ENCODE measurements at places on chromosomes 4 and X.

DNA sequence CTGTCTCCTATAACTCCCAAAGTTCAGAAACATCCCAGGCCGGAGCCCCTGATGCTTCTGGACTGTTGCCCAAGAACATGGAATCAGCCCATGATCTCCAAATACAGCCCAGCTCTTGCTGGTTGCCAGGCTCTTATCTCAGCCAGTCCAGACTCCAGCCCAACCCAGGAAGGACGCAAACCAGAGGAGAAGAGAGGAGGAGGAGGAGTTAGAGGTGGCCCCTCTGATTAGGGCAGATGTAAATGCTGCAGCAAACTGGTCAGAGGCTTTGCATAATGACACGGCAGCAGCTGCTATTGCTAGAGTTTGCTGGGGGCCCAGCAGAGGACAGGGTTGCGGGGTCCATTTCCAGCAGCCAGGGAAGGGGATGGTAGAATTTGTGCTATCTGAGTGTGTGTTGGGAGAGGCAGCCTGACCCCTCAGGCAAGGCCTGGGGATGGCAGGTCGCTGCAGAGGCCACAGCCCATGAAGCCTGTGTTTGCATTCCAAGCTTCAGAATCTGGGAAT, 4.2 kb upstream of the OTUD5 start:
- no peak for DNase-seq

DNA sequence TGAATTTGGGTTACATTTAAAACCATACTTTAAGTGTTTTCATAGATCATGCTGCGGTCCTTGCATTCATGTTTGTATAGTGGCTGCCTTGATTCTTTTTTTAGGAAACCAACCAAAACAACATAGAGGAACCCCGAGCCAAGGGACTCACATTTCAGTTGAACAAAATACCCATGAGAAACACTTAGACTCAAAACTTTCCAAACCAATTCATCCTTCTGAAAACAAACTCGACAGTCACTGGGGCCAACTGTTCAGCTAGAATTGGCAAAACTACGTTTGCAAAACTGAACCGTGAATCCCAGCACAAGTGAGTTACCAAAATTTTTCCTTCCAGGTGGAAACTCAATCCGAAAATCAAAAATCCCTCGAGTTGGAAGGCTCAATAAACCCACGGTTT, 1.4 kb downstream of the ADGRA3 start:
- no peak for DNase-seq

DNA sequence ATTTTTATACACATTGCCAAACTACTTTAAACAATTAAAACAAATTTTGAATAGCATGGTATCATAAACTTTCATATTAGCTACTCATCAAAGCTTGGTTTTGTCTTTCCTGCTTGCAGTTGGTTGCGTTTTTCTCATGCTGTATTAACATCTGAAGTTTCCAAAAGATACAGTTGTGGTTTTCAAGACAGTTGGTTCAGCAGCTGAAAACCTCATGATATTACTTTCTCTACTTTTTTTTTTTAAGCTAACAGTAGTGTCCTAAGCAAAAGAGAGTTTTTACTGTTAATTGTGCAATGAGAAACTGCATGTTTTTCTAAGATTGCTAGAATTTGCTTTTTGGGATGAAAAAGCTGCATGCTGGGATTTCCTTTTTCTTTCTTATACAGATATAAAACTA, 15.2 kb downstream of the RUFY3 start:
- no peak for DNase-seq

DNA sequence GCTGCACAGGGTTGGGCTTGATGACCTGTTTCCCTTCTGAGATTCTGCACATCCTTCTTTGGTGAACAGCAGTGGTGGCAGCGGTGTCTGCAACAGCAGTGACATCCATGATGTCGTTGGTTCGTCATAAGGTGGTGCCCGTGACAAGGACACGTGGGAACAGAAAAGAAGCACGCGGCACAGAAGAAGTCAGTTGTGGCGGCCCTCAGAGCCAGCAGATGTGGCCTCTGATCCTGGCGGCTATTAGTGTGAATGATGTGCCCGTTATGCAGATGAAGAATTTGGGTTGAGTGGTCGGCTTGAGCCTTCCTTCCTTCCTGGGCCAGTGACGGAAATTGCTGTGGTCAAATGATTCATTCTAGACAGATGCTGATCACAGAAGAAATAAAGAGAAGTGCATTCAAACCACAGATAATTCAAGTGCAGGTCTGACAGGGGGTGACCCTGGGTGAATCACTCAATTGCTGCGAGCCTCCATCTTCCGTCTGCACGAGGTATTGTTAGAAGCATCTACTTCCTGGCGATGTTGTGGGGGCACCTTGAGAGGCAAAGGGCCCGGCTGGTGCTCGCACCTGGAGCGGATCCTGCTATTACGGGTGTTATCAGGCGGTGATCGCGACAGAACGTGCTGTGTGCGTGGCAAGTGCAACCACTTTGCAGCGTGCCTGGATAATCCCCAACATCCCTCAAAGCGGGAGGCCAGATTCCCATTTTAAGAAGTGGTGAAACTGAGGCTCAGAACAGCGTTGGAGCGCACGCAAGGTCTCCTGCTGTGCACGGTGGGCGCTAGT, 215.2 kb upstream of the PSAPL1 start:
- peak; percentile 80 for DNase-seq

GRCh38 chr4:3683744-3684421, 82.3 kb upstream of the ADRA2C start:
- DNase-seq, result no peak

DNA sequence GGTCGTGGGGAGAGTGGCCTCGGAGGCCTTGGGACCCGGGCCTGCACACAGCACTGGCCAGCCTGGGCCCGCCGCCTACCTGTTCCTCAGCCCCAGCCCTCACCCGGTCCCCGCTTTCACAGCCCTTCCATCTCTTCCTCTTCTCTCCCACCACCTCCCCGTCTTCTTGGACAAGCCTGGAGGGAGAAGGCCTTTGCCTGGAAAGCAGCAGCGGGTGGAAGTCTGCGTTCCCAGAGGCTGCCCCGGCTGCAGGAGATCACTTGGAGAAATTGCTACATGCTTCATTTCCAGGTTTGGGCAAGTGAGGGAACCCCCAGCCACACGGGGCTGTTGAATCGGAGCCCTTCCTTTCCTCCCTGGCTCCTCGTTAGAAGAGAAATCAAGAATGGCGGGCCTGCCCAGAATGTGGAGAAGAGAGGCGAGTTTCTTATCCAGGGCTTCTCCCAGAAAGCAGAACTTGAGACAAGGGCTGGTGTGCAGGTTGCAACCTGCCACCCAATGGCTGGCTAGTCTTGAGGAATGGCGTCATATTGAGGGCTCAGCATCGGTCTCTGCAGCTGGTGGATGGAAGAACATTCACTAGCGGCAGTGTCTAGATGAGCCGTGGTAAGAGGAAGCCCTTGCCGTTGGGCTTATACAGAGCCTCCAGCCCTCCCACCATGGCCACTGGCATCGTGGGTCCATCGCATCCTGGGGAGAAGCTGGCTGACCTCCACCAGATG, 1.2 kb upstream of the PDZD4 start:
- DNase-seq, result no peak

DNA sequence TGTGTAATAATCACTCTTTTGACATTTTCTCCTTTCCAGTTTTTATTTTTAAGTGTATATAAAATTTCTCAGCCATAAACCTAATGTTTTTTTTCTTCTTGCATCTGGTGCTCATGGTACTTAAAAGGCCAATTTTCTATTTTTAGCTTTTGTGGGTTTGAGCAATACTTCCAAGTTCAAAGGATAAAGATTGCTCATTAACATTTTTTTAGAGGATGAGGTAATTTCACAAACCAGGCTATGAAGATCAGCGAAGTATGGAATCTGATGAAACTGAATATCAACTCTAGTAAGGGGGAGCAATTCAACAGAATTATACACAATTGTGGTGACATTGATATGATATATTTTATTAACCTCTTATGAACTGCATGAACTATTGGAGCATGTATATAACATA, 25.8 kb upstream of the KLHL34 start:
- DNase-seq, result no peak

GRCh38 chrX:12891915-12892506, 14.4 kb upstream of the TLR8 start:
- DNase-seq, result no peak

GRCh38 chr4:100430451-100430850, 87.4 kb downstream of the EMCN start:
- DNase-seq, result no peak

- no peak for DNase-seq
These were observed 75.7 kb downstream of the ANKRD50 start for GRCh38 chr4:124636788-124637187.

GRCh38 chr4:3308691-3309090, 15.9 kb downstream of the RGS12 start:
- DNase-seq, result no peak

DNA sequence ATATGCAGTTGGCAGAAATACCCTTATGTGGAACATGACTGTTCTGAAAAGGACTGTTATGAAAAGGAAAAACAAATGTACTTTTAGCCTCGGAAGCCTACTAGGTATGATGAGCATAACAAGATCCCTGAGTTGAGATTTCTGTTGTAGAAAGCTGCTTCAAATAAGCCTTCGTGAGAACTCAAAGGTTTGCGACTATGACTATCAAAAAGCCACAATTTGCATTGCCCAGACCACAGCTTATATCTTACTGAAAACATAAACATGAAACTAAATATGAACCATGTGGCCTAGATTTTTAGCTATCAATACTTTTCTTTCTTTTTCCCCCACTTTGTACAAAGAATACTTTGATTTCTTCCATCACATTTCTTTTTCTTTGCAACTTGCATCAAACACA, 398.2 kb upstream of the LCORL start:
- DNase-seq, result no peak

- DNase-seq, result no peak
These were observed 285.5 kb downstream of the PDGFC start for GRCh38 chr4:156686120-156686519.

DNA sequence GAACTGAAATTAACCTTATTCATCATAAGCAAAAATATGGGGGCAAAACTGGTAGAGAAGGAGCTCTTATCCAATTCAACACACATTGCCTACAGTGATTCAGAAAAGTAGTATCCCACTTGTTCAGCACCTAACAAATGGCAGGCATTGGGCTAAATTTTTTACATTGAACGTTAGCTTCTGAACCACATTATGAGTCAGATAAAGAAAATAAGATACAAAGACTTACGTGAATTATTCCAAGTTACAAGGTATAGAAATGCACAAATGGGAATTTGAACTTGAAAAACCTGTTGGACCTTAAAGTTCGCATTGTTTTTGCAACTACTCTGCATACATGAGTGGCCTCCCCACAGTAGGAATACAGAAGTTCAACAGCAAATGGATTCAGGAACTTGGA, 210.6 kb downstream of the LDB2 start:
- no peak for DNase-seq

DNA sequence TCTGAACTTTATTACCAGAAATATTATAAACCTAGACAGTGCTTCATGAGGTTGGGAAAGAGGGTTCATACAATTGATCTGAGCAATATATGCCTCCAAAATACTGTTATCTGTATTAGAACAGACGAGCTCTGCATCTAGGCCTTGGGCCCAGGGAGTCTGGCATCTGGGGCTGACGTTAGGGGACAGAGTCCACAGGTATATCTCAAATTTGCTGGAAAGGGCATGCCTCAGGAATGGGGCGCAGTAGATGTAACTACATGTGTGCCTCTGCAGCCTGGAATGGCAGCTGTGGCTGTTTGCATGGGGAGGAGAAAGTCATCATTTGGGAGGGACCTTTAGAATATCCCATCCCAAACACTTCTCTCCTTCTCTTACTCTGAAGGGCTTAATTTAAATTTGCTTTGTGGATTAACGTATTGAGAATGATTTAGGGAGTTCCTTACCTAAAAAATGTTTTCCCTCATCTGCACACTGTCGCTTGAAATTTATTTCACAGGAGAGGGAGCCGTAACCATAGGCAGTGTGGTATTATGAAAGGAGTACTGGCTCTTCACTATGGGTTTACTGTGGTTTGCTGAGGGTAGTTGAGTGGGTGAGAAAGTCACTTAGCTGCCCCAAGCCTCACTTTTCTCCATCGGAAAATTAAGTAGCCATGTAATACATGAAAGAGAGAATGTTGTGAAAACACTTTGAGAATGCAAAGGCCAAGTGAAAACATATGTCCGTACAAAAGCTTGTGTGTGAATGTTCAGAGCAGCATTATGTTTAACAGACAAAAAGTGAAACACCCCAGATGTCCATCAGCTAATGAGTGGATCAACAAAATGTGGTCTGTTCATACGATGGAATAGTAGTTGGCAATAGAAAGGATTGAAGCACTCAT, 5.9 kb downstream of the ADD1 start:
- DNase-seq, result no peak
